Left colon (tissue), 2 donors: ENCODE measurements at places on chromosomes 3 and 15. TPM values are rescaled to one million over a fixed set of nuclear protein-coding genes. Genes with fewer than 3 reads are reported as not detected.

C3orf70 gene
- total RNA-seq: 13.7 TPM

TRH gene
- total RNA-seq: not detected

AHSG gene
- total RNA-seq: not detected

TMCO5A gene
- not detected for total RNA-seq

ADAMTS17 gene
- total RNA-seq: 7.4 TPM

LRTM1 gene
- total RNA-seq: not detected
